Right ventricle myocardium superior (tissue), 1 donor: ENCODE measurements at places on chromosomes 1 and 21. TPM values are rescaled to one million over a fixed set of nuclear protein-coding genes. Genes with fewer than 3 reads are reported as not detected.

Gene PCP4
- total RNA-seq, result 3.0 TPM

Gene ALPL
- total RNA-seq, result 9.4 TPM

GRCh38 chr1:248739572-248740205 lies 15.9 kb downstream of the LYPD8 start:
- DNase-seq, result no peak

DNA sequence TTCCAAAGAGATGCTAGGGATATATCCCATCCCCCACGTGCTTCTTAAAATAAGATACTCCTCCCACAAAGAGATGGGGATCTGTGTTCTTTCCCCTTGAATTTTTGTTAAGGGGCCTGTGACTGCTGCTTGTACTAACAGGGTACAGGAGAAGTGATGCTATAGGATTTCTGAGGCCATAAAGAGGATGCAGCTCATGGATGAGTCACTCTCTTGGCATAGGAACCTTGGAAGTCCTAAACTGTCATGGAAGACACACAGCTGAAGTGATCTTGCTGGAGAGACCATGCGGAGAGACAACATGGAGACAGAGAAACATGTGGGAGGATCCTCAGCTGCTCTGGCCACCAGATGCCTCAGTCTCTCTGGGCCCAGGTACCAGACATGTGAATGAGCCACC lies 157.2 kb downstream of the S1PR1 start:
- DNase-seq, result no peak

Gene RXFP4
- total RNA-seq, result not detected

DNA sequence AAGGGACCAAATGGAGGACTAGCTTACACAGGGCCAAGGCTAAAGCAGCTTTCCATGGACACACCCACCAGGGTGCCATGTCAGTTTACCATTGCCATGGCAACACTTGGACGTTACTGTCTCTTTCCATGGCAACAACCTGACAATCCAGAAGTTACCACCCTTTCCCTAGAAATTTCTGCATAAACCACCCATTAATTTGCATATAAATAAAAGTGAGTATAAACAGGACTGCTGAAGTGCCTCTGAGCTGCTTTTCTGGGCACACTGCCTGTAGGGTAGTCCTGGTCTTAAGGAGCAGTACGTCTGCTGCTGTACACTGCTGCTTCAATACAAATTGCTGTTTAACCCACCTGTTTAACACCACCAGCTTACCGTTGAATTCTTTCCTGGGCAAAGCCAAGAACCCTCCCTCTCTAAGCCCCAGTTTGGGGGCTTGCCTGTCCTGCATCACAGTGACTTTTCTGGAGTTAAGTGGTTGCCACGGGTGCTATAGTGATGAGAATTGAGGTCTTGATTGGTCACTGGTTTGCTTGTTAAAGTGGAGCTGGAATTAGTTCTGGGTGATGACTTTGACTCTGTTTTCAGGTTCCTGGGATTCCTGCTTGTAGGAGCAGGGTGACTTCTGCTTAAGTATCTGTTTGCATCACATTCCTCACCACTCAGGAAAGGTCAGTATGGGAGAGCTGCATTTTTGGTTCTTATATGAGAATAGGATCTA lies 83.2 kb downstream of the CLDN17 start:
- DNase-seq, result no peak

GRCh38 chr1:150555971-150556865 lies 7.0 kb downstream of the ADAMTSL4 start:
- DNase-seq, result peak; percentile 41

Gene APP
- 292 TPM for total RNA-seq

Gene RHD
- not detected for total RNA-seq

GRCh38 chr1:234760303-234760723 lies 150.3 kb upstream of the IRF2BP2 start:
- DNase-seq, result no peak

- DNase-seq, result no peak
Measured at GRCh38 chr1:230064283-230064682, 2.8 kb upstream of the GALNT2 start.

GRCh38 chr1:219773775-219774174 lies 154.6 kb downstream of the SLC30A10 start:
- DNase-seq, result no peak

GRCh38 chr1:84687714-84688462 lies 2.4 kb downstream of the SSX2IP start:
- no peak for DNase-seq

GRCh38 chr1:155320661-155321617 lies at the start of gene RUSC1:
RUSC1 (plus strand) TSS chr1:155320894; CDS start chr1:155321774, 880 bp downstream.
- peak; percentile 94 for DNase-seq

GRCh38 chr1:112165375-112165774 lies 175.9 kb upstream of the KCND3 start:
- DNase-seq, result no peak

- DNase-seq, result peak; percentile 57
Measured at GRCh38 chr1:53326598-53327181, 1.2 kb downstream of the LRP8 start.

GRCh38 chr1:206723805-206724472 lies 39.2 kb downstream of the MAPKAPK2 start:
- peak; percentile 62 for DNase-seq

Gene C1orf185
- not detected for total RNA-seq

GRCh38 chr1:91818713-91818975 lies 67.3 kb downstream of the TGFBR3 start:
- no peak for DNase-seq

DNA sequence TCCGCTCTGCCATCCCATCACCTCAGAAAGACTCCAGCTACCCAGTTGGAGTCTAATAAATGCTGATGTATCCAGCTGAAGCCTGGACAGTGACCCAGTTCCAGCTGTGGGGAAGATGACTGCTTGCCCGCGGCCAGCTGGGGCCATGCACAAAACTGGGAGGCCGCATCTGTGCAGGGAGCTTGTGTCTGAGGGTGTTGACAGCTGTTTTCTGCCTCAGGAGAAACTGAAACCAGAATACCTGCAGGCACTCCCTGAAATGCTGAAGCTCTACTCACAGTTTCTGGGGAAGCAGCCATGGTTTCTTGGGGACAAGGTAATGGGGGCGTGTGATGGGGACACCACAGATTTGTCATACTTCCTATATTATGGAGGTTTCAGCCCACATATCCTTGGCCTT lies 3.2 kb downstream of the GSTM2 start:
- DNase-seq, result no peak

- no peak for DNase-seq
Measured at GRCh38 chr1:223815865-223816264, 29.9 kb downstream of the TP53BP2 start.

DNA sequence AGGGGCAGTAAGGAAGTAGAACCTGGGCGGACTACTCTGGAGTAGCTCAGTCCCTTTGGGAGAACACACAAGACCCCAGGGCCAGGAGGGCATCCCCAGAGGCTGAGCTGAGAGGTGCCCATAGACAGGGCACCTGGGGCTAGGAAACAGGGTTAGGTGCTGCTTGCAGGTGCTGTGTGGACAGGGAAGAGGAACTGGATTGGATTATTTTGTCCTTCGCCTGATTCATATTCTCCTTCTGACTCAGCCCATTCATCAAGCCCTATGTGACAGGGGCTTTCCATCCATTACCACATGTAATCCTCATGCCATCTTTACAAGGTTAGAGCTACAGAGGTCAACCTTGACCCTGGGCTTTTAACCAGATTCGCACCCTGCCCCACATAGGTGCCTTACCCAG lies 183.9 kb downstream of the C1orf94 start:
- DNase-seq, result no peak

DNA sequence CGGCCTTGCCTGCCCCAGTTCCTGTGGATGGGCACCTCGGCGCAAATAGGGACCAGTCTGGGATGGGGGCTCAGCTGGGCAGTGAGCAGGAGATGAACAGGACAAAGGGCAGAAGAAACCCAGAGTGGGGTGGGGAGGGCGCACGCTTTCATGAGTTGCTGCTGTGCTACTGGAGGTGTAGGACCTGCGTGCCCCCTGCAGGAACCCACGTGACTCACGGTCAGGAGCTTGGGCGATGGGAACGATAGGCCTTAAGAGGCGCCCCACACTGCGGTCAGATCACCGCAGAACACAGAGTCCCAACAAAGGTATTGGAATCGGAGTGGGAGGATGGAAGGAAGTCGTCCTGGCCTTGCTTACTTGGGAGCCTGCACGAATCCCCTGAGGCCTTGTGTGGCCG lies 17.2 kb downstream of the PRDM15 start:
- DNase-seq, result no peak

- DNase-seq, result no peak
Measured at GRCh38 chr1:181350131-181350530, 133.2 kb upstream of the CACNA1E start.

DNA sequence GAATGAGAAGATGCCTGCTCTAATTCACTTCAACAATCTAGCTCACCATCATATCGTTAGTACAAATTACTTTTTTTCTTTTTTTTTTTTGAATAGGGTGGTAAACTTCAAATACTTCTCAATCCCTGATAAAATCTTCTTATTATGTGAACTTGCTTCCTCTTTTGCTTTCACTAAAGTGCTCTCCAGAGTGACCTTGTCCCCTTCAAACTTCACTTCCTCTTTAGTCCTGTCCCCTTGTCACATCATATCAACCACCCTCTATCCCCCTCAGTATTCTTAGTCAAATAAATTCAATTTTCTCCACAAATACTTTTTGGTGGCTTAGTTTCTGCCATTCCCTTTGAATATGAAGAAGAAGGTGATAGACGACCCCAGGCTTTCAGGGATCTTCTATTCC lies 124.9 kb upstream of the PLXNA2 start:
- DNase-seq, result no peak

DNA sequence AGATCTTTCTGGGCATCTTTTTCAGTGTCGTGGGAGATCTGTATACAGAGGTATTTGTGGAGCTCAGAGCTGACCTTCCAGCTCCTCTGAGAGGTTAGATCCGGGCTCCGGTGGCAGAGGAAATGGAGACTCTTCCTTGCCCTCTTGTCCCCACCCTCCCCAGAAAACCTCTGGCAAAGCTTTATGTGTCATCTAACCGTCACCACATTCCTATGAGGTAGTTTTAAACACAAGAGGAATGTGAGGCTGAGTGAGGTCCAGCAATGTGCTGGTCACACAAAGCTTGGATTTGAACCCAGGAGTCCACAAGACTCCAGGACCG lies 1.2 kb downstream of the CD160 start:
- no peak for DNase-seq

GRCh38 chr1:90107990-90108389 lies 113.1 kb downstream of the ZNF326 start:
- no peak for DNase-seq

GRCh38 chr21:35106246-35106835 lies 57.2 kb upstream of the RUNX1 start:
- no peak for DNase-seq

GRCh38 chr1:67644566-67644965 lies 40.4 kb upstream of the GADD45A start:
- DNase-seq, result no peak

- no peak for DNase-seq
Measured at GRCh38 chr21:42512346-42513034, 1.2 kb upstream of the SLC37A1 start.

- DNase-seq, result no peak
Measured at GRCh38 chr1:3222042-3222692, 153.2 kb downstream of the PRDM16 start.

Gene FCRL2
- total RNA-seq, result not detected

DNA sequence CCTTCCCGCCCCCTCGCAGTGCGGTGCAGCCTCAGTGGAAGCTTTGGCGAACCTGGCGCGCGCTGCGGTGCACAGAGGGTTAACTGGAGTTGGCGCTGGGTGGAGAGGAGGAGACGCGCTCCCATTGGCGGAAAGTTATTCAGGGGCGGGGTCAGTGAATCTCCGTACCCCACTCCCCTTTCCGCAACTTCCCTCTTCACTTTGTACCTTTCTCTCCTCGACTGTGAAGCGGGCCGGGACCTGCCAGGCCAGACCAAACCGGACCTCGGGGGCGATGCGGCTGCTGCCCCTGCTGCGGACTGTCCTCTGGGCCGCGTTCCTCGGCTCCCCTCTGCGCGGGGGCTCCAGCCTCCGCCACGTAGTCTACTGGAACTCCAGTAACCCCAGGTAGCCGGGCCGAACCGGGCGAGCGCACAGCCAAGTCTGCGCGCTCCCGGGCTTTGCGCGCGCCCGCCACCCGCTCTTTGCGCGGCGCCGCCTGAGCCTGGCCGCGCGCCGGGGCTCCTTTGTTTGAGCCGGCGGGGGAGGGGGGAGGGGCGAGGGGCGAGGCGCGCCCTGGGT lies at the start of gene EFNA4:
Gene EFNA4 (plus strand): TSS at position 191 of the 561 bp plus-strand sequence. CDS start 84 bp downstream, at position 275.
- DNase-seq, result peak; percentile 88

Gene LEMD1
- total RNA-seq, result not detected

DNA sequence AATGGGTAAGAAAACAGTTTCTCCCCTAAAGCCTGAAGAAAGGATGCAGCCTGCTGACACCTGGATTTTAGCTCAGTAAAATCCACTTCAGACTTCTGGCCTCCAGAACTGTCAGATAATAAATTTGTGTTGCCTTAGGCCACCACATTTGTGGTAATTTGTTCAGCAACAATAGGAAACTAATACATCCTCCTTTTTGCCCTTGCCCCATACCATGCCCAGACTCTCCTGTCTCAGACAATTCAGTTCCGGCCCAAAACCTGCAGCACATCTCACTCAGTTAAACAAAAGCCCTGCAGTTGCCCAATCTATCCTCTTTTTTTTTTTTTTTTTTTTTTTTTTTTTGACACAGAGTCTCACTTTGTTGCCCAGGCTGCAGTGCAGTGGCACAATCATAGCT lies 25.8 kb downstream of the SMIM12 start:
- no peak for DNase-seq

DNA sequence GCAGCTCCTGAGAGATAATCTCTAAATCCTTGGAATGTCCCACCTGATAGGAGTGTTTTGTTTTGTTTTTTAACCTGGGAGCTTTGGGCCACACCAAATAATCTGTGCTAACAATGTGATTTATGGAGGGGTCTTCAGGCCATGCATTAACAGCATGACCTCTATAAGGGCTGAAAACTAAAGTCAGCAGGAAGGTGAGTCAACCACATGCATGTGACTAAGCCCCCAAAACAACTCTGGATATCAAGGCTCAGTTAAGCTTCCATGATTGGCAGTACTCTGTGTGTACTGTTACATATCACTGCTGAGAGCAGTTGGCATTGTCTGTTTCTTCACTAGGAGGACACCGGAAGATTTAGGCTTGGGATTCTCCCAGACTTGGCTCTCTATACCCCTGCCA lies 10.7 kb downstream of the AUNIP start:
- no peak for DNase-seq

Gene KCNE2
- total RNA-seq, result not detected

GRCh38 chr1:61682891-61683290 lies 42.0 kb downstream of the TM2D1 start:
- DNase-seq, result no peak

- DNase-seq, result no peak
Measured at GRCh38 chr21:39377444-39378050, 28.7 kb upstream of the HMGN1 start.

Gene CAMK1G
- total RNA-seq, result not detected

Gene SIK1
- 7.7 TPM for total RNA-seq

Gene SDF4
- total RNA-seq, result 110 TPM

DNA sequence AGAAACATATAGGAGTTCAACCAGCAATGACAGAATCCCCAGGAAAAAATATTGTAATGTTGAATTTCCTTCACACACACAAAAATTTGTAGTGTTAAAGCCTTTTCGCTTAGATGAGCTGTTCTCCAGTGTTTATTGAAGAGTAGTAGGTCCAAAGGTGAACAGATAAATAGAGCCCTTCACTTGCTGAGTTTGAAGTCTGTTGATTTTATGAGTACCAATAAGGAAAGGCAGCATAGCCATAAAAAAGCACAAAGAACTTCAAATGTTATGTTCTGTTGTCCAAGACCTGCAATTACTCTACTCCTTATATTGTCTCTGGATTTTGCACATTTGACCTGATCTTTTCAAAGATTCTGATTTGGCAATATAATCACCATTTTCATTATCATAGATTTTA lies 362.7 kb upstream of the B3GALT2 start:
- DNase-seq, result no peak
